ENCODE measurements at places on chromosomes 11 and 22.

- DNase-seq = no peak
These were observed 384.3 kb upstream of the ARHGAP42 start for GRCh38 chr11:100302824-100303223.

- DNase-seq = no peak
These were observed 1415.2 kb upstream of the TENM4 start for GRCh38 chr11:80856066-80856465.

GRCh38 chr11:36308577-36308976 lies 12.5 kb downstream of the PRR5L start:
- DNase-seq = no peak

- DNase-seq = no peak
These were observed 906.9 kb downstream of the BRD1 start for GRCh38 chr22:48920776-48921241.

GRCh38 chr11:68038226-68038717 lies 553 bp upstream of the TCIRG1 start:
- DNase-seq = no peak

Measured in AML-193 (cell line).